ENCODE measurements at places on chromosomes 7 and 10. TPM values are rescaled to one million over a fixed set of nuclear protein-coding genes. Genes with fewer than 3 reads are reported as not detected.

The PIK3AP1 gene
- total RNA-seq, result 35.0 TPM

The PRSS58 gene
- total RNA-seq, result not detected

The RNF133 gene
- not detected for total RNA-seq

The CFTR gene
- not detected for total RNA-seq

The CDH23 gene
- 0.81 TPM for total RNA-seq

The PRSS2 gene
- 22.9 TPM for total RNA-seq

The EPHA1 gene
- 6.2 TPM for total RNA-seq

The TMEM273 gene
- 1.6 TPM for total RNA-seq

The SHH gene
- under 0.01 TPM for total RNA-seq

The EMX2 gene
- not detected for total RNA-seq

The PBLD gene
- total RNA-seq, result 3.2 TPM

The WIPF3 gene
- total RNA-seq, result under 0.01 TPM

The KCP gene
- total RNA-seq, result under 0.01 TPM

The FFAR4 gene
- not detected for total RNA-seq

The AS3MT gene
- total RNA-seq, result under 0.01 TPM

The ACTR1A gene
- total RNA-seq, result 104 TPM

The FAM25A gene
- total RNA-seq, result not detected

The AASS gene
- 17.2 TPM for total RNA-seq

The GRM3 gene
- not detected for total RNA-seq

The ADRA2A gene
- 6.5 TPM for total RNA-seq

The FOXK1 gene
- 22.6 TPM for total RNA-seq

The GPR158 gene
- total RNA-seq, result under 0.01 TPM

The KIN gene
- total RNA-seq, result 2.2 TPM

The AKR1C8 gene
- total RNA-seq, result under 0.01 TPM

The ADAM12 gene
- under 0.01 TPM for total RNA-seq

The TAS2R4 gene
- total RNA-seq, result 0.81 TPM

The SRGN gene
- 265 TPM for total RNA-seq

The SEMA3C gene
- 14.3 TPM for total RNA-seq

The WEE2 gene
- not detected for total RNA-seq

The HYAL4 gene
- total RNA-seq, result not detected

The ALOX5 gene
- total RNA-seq, result 9.2 TPM

The ACHE gene
- 0.27 TPM for total RNA-seq
